GM19239 (cell line): ENCODE measurements at places on chromosomes 5 and 9.
A peak's percentile ranks its signal among the peaks of the same experiment; 100 is the strongest.

GRCh38 chr9:69743930-69744329, 15.9 kb downstream of the PTAR1 start:
- DNase-seq, result no peak

DNA sequence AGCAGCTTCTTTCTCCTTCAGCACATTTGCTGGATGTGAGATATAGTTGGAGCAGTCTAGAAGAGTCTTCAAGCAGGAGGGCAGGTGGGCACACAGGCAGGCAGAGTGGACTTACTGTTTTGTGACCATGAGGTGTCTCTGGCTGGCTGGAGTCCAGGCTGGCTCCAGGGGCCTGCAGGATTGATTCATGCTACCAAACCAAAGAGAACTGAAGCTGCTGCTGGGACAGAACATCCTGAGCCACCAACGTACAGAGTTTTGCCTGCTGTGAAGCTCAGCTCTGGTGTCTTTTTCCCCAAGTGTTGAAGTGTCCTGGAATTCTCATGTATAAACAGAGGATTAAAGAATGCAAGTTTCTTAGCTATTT, 45.7 kb downstream of the CYSTM1 start:
- DNase-seq, result no peak

DNA sequence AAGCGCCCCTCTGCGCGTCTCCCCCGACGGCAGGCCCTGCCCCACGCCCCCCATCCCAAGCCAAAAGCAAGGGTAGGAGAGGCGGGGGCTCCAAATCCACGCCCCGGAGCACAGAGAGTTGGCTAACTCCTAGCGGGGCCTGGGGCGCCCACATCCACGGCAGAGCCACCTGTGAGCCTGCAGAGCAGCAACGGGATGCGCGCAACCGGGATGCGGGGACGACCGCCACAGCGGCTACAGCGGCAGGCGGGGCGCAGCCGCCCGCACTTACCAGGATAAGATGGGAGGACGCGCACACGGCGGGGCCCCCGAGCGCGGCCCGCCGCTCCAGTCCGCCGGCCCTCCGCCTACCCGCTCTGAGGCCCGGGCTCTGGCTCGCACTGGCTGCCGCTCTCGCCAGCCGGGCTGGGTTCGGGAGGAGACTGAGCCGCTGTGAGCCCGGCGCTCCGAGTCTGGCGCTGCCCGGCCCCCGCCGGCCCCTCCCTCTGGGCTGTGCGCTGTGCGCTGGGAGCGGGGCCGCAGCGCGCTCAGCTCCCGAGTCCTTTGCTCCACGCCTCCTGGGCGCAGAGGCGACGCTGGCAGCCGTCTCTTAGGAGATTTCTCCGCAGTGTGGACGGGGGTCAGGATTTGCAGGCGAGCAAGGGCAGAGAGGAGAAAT, at the start of gene SLC24A2:
SLC24A2 (minus strand) TSS at position 424 of the 658 bp plus-strand sequence.
- no peak for DNase-seq

DNA sequence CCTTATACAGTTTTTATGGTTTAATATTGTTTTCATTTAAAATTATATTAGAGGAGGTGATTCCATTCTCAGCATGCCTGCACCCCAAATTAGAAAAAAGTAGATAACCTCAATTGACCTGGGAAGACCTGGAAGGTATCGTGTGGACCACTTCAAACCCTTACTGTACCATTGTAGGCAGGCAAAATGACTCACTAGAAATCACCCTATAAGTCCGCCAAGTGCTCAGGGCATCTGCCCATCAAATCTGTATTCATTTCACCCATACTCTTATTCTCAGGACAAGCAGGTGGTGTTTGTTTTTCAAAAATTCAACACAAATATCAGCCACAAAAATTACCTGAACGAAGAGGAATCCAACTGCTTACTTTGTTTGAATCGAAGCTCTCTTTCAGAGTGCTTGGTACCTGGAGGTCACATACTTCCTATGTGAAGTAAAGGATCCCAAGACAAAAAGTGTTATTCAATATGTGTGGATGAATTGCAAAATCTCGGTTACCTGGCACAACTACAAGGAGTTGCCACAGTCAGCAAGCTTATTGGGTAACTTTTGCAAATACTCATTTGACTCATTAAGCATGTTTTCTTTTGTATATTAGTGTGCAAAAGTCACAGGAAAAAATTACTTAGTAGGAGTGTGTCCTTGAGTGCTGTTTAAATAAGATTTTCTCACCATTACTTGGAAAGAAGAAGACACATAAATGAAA, 216.2 kb downstream of the ENC1 start:
- DNase-seq, result no peak

GRCh38 chr5:143427122-143427735, 23.7 kb upstream of the NR3C1 start:
- DNase-seq, result no peak

DNA sequence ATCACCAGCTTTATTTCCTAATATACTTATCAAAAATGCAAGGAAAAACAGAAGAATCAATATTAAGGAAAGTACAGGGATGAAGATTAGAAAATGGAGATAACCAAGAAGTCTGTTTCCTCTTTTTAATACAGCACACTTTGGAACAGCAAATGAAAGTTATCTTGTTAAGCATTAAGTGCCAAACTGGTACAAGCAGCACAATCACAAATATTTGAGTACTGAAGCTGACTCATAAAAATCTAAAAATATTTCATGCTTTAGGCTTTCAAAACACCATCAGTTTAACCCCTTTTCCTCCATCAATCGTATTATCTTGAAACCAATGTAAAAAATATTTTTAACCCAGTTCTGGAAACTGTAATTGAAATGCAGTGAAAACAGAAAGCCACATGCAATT, 2.7 kb downstream of the FBXW11 start:
- no peak for DNase-seq

GRCh38 chr9:15121630-15122029, 185.4 kb downstream of the TTC39B start:
- DNase-seq, result no peak

DNA sequence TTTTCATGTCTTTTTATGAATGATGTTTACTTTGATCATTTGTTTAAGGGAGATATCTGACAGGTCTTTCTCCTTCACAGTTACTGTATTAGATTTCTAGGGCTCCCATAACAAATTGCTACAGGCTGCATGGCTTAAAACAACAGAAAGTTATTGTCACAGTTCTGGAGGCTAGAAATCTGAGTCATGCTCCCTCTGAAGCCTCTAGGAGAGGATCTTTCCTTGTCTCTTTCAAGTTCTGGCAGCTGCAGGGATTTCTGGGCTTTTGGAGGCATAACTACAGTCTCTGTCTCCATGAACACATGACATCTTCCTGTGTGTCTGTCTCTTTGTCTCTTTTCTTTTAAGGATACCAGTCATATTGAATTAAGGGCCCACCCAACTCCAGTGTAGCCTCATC, 557.3 kb upstream of the SEMA6A start:
- DNase-seq, result no peak

DNA sequence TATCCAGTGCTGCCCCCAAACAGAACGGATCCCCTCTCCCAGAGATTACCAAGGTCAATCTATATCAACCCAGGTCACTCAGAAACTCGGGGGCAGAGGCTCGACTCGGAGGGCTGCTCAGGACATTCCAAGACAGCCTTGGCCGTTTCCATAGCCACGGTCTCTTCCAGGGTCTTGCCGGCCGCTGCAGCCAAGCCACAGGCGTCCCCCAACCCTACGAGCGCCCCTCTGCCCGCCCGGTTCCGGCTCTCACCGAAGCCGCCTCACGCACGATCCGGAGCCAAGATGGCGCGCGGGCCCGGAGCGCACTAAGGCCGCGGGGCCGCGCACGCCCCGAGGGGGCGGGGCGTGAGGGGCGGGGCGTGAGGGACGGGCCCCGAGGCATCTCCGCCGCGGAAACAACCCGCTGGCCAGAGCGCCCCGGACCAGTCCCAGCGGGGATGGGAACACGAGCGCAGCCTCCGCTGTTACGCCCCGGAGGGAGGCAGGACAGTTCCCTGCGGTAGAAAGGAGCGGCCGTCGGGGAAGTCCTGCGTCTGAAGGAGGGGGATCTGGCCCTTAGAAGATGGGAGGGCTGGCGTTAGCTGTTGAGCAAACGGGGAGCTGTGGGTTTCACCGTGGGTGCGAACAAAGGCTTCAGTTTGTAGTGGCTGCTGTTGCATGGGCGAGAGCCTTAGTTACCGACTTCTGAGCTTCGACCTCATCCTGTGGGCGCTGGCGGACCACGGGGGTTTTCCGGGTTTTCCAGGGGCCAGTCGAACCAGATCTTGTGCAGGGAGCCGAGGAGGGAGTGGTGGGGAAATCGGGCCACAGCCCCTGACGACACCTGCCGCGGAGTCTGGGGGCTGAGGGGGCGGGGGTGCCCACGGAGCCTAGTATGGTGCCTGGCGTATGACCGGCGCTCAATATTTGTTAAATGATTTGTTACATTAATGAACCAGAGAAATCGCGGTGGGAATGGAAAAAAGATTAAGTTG, at the start of gene RPP25L:
RPP25L (minus strand) TSS at position 287 of the 977 bp plus-strand sequence. CDS start 801 bp downstream, outside the sequence.
- DNase-seq, result peak; percentile 90

DNA sequence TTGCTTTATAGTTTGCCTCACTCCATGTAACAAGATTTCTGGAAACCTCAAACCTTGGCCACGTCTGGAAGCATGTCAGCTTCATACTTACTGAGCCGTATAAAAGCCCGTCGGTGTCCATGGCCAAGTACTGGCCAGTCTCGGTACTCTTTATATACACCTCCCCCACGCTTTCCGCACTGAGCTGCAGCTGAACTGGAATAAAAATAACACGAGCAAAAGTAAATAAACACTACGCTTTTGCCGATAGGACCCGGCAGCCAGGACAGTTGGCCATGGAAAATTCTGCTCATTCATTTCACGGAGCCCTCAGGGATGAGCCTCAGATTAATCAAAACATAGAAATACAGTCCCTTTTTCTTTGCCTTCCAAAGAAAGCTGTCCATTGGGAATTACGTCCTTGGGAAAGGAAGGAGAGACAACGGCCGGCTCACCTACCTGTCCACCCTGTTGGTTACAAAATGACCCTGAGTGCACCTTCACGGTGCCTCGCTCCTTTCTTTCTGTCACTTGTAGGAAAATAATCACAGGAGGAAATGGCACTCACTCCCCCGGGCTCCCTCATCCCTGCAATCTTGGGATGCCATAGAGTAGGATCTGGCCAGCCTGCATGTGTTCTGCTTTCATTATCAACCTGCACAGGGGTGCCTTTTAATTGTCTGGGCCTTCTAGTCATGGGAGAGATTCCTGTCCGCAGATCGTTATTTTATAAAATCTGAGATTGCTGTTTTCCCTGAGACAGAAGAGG, 85.1 kb downstream of the FGF1 start:
- DNase-seq, result no peak

DNA sequence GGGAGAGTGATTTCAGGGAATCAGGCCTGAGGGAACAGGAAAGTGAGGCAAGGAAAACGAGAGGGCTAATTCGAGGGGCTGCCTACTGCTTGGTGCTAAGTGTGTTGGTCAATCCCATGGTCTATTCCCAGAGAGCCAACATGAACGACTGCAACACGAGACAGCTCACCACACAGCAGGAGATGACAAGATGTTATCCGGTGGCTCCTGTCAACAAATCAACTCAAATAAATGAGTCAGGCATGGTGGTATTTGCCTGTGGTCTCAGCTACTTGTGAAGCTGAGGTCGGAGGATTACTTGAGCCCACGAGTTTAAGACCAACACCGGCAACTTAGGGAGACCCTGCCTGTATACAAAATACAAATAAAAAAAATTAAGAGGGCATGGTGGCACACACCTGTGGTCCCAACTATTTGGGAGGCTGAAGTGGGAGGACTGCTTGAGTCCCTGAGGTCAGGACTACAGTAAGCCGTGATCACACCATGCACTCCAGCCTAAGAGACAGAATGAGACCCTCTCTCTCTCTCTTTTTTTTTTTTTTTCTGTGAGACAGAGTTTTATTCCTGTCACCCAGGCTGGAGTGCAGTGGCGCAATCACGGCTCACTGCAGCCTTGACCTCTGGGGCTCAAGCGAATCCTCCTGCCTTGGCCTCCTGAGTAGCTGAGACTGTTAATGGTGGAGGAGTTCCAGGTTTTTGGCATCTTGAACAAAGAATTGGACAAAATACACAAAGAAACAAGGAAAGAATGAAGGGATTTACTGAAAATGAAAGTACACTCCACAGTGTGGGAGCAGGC, 9.0 kb upstream of the FAF2 start:
- no peak for DNase-seq

DNA sequence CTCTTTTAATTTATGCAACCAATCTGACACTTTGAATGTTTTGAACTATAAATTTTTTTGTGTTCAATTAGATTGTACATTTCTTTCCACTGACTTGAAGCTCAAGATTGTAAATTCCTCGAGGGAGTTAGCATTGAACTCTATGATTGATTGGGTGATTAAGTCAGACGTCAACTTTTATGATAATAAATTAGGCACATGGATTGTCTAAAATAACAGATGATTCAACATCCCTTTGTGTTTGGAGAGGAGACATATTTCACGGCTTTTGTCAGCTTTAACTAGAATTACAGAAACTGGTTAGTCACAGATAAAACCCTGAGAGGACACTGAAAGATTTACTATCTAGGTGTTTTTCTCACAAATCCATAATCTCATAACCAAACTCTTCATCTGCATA, 32.7 kb upstream of the TXNDC8 start:
- DNase-seq, result no peak

- no peak for DNase-seq
Measured at GRCh38 chr5:55773057-55773456, 35.2 kb downstream of the DDX4 start.

DNA sequence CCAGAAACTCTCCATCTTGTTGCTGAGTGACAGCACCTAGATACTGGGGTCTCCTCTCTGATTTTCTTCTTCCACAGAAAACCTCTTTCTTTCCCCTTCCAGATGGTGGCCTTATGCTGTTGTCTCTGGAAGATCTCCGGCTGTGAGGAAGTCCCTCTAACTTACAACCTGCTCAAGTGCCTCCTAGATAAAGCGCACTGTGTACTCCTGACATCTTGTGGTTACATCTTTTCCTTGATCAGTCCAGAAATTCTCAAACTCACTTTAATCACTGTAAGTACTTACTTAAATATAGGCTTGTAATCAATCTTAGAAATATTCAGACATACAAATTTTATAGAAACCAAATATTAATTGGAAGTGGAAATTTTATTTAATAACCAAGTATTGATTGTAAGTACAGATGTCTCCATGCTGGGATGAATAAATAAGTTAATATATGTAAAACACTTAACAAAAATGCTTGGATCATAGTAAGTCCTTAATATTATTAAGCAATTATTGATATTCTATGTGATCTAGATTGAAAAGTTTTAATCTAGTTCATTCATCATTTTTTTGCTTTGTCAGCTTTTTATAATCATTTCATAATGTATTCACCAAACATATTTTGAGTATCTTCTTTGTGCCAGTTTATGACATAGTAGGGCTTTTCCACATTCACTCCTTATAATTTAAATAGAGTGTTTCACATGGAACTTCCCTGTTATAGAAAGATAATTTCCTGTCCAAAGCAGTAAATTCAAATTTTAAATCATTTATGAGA, 1381.4 kb upstream of the CDH6 start:
- no peak for DNase-seq

DNA sequence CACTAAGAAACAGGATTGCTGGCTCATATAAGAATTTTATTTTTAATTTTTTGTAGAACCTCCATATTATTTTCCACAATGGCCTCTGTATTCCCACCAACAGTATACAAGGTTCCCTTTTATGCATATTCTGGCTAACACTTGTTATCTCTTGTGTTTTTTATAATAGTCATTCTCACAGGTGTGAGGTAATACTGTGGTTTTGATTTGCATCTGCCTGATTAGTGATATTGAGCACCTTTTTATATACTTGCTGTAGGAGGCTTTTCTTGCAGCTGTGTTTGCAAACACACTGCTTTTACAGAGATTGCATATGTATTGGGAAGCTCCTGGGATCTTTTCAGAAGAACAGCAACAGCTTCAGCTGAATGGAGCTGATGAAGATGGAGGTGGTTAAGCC, 164.8 kb downstream of the DEPDC1B start:
- DNase-seq, result no peak

- no peak for DNase-seq
Measured at GRCh38 chr5:130651440-130651839, 513.6 kb downstream of the HINT1 start.
